ENCODE measurements at places on chromosomes 5 and 9. TPM values are rescaled to one million over a fixed set of nuclear protein-coding genes. Genes with fewer than 3 reads are reported as not detected.

DNA sequence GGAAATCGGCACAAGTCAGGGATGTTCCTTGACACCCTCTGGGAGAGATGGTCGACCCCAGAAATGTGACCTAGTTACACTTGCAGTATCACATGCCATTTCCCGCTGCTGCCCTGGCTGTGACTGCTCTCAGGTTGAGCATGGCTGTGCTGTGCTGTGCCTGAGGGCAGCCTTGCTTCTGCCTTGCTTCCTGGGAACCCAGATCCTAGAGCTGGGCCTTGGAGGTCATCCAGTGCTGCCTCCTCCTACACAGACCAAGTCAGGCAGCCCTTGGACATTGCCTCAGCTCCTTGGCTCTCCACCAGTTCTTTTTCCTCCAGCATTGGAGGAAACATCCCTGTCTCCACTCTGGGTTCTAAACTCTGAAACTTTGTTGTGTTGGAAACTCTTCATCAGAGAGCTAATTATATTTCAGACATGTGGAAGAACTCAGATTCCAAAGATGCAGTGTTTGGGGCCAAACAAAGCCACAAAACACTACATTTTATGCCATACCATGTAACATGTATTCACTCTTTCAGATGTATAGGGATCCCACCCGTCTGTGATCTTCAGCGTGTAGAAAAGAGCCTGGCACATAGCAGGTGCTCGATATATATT lies 6.1 kb downstream of the MAMDC2 start:
- DNase-seq = peak; percentile 98

DNA sequence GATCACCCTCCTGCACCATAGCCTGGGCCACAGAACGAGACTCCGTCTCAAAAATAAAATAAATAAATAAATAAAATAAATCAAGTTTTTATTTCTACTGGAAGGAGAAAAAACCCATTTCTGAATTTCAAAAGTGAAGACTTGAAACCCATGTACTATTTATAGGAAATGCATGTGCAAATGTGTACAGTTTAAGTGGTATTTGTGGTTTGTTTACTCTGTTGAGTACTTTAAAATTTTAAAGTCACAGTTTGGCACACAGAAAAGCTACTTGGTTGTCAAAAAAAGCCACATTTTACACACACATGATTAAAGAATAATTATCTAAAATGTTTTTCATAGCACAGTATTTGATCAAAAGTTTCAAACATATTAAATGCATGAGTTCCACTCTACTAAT lies 43.6 kb downstream of the NR3C1 start:
- no peak for DNase-seq

- DNase-seq = no peak
These were observed 84.2 kb downstream of the ZNF608 start for GRCh38 chr5:124662181-124662781.

NOXA1 gene
- 3.0 TPM for total RNA-seq

GABRB2 gene
- 0.28 TPM for total RNA-seq
